ENCODE measurements at places on chromosomes 5 and 9.

DNA sequence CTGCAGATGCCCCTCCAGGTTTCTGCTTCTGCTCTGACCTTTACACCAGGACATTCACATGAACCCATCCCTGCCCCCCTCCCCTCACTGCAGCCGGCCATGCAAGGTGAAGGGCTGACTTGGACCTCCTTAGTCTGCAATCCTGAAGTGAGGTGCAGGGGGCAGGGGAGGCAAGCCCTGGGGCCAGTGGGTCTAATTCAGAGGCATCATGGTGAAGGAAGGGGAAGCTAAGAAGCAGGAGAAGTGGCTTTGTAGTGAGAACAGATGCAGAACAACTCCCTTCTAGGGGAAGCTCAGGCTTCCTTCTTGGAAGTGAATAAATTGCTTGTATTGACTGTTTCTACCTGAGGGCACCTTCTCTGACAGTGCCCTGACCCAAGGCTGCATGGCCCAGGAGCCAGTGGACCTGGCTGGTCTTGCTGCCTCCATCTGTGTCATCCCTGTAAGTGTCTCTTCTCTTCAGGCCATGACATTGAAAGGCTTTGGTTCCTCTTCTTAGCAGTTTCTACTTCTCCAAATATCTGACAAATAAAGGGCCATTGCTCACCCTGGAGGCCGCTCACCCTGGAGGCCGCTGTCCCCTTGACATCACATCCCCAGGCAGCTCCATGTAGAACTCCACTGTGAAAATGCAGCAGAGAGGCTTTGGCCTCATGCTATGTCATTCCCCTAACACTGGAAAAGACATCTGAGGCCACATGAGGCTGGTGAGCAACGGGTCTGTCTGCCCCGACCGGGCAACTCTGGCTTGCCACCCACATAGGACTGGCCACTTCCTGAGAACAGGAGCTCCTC is 55.3 kb downstream of the GADD45G start:
- no peak for DNase-seq

- DNase-seq: no peak
Measured at GRCh38 chr5:141402553-141403243, at the start of gene PCDHGA9. Gene PCDHGA9, plus strand, starts transcription at chr5:141402778. Its CDS starts 175 bp downstream, at chr5:141402953.

DNA sequence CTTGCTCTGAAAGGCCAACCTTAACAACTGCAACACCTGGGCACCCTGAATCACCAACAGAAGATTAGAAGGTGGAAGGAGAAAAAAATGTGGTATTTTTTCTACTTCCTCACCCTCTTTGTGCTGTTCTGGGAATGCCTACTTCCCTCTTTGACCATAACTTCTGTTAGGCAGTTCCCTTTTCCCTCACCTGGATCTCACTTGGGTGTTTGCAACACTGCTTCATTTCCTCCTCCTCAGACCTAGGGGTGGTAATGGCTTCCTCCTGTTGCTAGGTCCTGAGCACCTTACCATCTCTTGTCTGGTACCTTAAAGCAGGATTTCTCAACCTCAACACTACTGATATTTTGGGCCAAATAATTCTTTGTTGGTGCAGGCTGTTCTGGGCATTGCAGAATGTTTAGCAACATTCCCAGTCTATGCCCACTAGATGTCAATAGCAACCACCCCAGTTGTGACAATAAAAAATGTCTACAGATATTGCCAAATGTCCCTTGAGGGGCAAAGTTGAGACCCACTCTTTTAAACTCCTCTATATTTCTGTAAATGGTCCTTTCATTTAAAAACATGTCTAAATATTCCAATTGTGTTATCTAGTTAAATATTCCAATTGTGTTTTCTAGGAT is 300.0 kb upstream of the VLDLR start:
- DNase-seq: no peak

- no peak for DNase-seq
Measured at GRCh38 chr5:133866160-133866902, 102.1 kb downstream of the C5orf15 start.

GRCh38 chr5:171310212-171310818 is 1.3 kb downstream of the TLX3 start:
- no peak for DNase-seq

GRCh38 chr9:135123773-135124134 is 36.3 kb downstream of the OLFM1 start:
- DNase-seq: no peak

- no peak for DNase-seq
Measured at GRCh38 chr9:89690334-89690912, 85.6 kb downstream of the GADD45G start.

GRCh38 chr9:129886226-129887174 is 51.2 kb downstream of the USP20 start:
- peak; percentile 53 for DNase-seq

GRCh38 chr5:56278335-56278753 is 45.2 kb upstream of the ANKRD55 start:
- no peak for DNase-seq

GRCh38 chr9:1271367-1271766 is 221.2 kb downstream of the DMRT2 start:
- no peak for DNase-seq

DNA sequence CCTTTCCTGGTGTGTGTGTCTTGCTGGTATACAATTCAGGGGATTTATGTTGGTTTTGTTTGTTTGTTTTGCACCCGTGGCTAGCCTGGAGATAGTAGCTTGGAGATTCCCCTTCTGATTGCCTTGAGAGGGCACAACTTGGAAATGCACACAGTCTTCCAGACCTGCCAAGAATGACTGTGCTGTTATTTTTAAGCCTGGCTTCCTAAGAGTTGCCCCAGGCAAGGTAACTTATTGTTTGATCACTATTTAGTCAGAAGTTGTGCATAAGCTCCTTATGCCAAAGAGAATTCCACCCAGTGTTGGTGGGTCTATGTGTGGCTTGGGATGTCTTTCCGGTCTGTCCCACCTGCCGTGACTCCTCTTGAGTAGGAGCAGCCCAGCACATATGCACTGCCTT is 421.9 kb upstream of the KCNN2 start:
- DNase-seq: no peak

DNA sequence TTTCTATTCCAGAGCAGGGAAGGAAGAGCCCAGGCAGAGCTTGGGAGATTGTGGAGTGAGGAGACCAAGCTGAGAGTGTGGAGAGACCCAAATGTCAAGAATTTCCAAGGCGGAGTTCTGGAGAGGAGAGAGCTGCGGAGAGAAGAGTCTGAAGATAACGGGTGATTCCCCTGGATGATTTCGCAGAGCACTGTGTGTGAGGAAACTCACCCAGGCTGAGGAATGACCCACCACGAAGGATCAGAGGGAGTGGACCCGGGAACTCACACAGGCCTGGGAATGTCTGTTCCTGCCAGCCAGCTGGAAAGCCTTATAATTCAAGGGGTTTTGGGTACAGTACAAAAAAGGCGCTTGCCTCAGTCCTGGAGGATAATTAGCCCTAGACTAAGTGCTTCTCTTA is 94.2 kb downstream of the WNK2 start:
- DNase-seq: no peak

DNA sequence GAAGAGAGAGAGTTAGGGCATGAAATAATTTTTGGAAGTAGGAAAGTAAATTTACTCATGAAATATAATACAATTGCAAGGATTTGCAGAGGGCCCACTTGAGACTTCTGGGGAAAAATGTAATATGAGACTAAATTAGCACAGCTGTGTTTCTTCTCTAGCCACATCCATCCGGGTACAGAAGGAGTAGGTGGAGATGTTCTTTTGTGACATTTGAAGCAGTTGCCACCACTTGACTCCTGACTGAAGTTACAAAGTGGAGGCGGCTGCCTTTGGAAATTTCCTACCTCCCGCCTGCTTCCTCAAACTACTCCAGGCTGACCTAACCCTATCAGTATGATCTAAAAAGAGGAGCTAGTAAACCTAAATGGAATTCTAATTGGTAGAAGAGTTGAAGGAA is 58.1 kb upstream of the SHISAL2B start:
- DNase-seq: no peak

- no peak for DNase-seq
Measured at GRCh38 chr5:165135565-165135964, 1630.1 kb downstream of the MAT2B start.

DNA sequence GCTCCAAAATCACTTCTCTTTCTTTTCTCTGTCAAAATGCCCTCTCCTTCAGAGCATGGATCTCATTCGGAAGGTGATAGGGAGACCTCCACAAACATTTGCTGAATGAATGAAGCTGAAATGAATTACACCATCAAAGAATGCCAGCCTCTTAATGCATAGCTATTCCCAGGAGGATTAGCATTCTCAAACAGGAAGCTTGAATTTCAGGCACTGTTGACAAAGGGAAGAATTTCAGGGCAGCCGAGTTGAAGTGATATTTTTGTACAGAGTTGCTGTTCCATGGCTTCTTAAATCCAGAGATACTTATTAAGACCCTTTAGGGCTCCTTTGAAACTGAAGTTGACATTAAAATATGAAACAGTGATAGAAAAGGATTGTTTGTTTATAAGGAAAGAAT is 18.8 kb downstream of the HBEGF start:
- no peak for DNase-seq

GRCh38 chr9:82080265-82080664 is 91.7 kb downstream of the SPATA31D1 start:
- DNase-seq: no peak

DNA sequence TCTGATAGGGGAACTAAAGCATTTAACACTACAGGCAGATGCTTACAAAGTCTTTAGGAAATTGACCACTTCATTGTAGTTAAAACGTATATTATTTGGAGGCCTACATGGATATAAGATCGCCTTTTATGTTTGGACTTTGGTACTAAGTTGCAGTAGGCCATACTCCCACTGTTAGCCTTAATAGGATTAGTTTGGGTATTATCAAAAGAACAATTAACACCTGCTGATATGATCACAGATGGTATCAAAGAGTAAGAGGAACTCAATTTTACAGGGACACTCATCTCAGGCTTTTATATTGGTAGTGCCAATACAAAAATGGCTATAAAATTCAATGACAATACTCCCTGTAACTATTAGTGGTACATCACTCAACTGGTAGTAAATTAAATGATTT is 1183.0 kb downstream of the MAT2B start:
- no peak for DNase-seq

GRCh38 chr9:18067548-18068120 is 406.3 kb upstream of the ADAMTSL1 start:
- DNase-seq: no peak

- no peak for DNase-seq
Measured at GRCh38 chr5:142254431-142254830, 70.4 kb downstream of the SPRY4 start.

DNA sequence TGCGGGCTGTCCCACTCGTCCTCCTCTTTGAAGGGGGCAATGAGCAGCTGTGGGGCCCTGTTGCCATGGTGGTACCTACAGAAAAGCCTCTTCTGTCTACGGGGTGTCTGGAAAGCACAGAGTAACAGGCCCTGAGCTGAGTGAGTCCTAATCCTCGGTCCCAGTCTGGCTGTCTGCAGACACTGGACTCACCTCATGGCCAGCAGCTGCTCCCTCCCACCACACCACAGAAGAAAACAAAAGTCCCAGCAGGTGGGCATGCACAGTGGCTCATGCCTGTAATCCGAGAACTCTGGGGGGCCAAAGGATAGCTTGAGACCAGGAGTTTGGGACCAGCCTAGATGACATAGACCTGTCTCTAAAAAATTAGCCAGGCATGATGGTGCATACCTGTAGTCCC is 19.9 kb downstream of the P4HA2 start:
- no peak for DNase-seq

DNA sequence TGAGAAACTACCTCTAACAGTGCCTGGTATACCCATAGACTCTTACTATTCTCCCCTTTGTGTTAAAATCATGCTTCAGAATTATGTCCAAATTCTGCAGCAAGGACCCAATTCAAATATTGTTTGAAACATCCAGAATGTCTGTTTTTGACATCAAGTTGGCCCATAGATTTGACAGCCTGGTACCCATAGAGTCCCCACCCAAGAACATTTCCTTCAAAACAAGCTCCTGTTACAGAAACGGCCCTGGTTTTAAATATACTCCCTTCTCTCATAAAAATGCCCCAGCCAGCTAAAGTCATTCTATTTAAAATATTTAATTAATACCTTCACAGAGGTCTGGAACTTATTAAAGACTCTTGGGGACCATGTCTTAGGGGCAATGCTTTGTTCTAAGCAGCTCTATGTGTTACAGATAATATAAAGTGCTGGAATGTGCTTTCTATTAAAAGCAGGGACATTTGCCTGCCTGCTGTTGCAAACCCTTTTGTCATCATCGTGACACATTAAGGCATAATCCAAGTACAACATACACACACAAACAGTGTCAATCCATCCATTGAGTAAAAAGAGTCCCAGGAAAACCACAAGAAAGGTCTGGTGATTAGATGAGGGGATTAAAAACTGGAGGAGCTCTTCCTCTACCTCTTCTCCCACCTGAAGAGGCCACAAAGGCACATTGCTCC is 321.7 kb downstream of the MLLT3 start:
- DNase-seq: no peak

GRCh38 chr5:7473668-7474215 is 77.8 kb downstream of the ADCY2 start:
- no peak for DNase-seq

DNA sequence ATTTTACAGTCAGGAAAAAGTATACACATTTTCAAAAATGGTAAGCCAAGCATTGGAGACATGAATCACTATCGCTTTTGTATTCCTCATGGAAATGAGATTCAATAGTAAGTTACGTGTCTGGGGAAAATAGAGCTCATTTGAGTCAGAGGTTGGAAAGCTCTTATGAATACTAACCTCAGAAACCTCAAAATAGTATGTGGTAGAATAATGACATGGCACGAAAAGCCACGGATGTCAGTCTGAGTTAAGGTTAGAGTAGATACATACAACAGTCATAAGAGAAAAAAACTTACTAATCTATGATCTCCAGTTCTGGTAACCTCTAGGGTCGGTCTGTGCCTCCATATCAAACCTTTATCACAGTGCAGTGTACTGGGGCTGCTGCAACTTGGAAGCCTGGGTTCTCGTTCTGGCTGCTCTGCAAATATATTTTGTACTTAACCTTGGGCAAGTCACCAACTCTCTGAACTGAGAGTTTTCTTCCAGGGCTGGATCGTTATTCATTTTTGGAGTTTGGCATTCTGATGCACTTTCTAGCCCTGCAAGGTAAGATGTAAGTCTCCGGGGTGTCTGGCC is 31.8 kb downstream of the MAP1B start:
- DNase-seq: no peak

DNA sequence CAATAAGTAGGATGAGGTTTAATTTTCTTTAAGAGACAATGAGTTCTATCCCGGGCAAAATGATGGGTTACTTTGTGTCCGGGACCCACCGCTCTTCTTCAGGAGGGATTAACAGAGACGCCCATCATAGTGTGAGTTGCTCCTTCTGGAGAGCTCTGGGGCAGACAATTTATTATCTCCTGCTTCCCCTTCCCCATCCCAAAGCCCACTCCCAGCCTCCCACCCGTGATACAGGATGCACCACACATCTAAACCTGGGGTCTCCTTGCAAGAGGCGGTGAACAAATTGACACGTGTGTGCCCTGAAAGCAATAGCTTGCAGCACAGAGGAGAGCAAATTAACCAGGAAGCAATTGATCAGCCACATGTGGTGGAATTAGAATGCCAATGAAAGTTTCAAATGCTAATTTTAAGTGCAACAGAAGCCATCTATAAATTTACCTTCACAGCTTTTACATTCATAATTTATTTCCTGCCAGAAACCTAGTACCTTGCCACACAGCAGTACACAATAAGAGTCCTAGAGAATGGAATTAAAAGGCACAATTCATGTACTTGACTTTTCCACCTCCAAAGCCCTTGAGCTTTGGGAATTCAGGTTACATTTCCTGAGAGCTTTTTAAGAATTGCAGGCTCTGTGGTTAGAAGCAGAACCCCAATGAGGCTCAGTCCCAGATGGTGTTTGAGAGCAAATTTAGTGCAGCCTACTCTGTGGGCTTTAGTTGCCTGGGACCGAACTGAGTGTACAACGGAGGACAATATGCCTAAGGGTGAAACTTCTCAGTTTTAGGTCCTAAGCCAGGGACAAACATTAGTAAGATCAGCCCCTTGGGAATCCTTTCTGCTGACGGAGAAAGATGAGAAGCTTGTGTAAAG is 399.6 kb downstream of the MED10 start:
- DNase-seq: no peak
